ENCODE measurements at places on chromosomes 12 and 14. TPM values are rescaled to one million over a fixed set of nuclear protein-coding genes. Genes with fewer than 3 reads are reported as not detected.

The RPL41 gene
- total RNA-seq, result 2,932 TPM

The IPO4 gene
- total RNA-seq, result 43.2 TPM

The AHNAK2 gene
- total RNA-seq, result 42.7 TPM

The TSPAN19 gene
- not detected for total RNA-seq

The ACTR10 gene
- total RNA-seq, result 53.8 TPM

The SLCO1B1 gene
- total RNA-seq, result not detected

The IAPP gene
- total RNA-seq, result not detected

The MLEC gene
- total RNA-seq, result 82.5 TPM

The COA8 gene
- total RNA-seq, result 32.1 TPM
